Mucosa of descending colon (tissue), 3 donors: ENCODE measurements at places on chromosomes 7 and 10. TPM values are rescaled to one million over a fixed set of nuclear protein-coding genes. Genes with fewer than 3 reads are reported as not detected.
A peak's percentile ranks its signal among the peaks of the same experiment; 100 is the strongest.

Gene ZNF467
- total RNA-seq, result 19.5 TPM

Gene GIMAP2
- total RNA-seq, result 8.3 TPM

Gene PURB
- 18.5 TPM for total RNA-seq

Gene TMEM273
- total RNA-seq, result 12.7 TPM

Gene C10orf105
- 0.10 TPM for total RNA-seq

Gene CYP3A5
- total RNA-seq, result 179 TPM

Gene ABCC2
- 0.69 TPM for total RNA-seq

Gene BTBD16
- 0.26 TPM for total RNA-seq

Gene BMPER
- total RNA-seq, result 2.0 TPM

Gene FMC1
- total RNA-seq, result 12.3 TPM

Gene MBLAC1
- total RNA-seq, result 2.5 TPM

- no peak for DNase-seq
These were observed 120.7 kb upstream of the FAM3C start for GRCh38 chr7:121516821-121517220.

- DNase-seq, result no peak
These were observed 390.8 kb downstream of the POM121L12 start for GRCh38 chr7:53426145-53426750.

DNA sequence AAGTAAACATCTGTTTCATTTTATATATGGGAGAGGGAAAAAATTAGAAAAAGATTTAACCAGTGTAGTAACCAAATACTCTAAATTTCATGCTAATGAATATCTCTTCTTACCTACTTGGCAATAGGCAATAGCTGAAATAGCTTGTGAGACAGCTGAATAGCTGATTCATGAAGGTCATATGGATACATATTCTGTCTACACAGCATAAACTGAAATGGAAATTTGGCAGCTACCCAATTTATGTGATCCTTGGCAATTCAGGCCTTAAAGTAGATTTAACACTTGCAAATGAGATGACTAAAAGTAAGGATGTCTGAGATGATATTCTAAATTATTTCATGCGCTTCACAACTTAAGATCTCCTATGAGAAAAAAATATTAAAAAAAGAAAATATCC lies 261.2 kb upstream of the SEMA3A start:
- no peak for DNase-seq

DNA sequence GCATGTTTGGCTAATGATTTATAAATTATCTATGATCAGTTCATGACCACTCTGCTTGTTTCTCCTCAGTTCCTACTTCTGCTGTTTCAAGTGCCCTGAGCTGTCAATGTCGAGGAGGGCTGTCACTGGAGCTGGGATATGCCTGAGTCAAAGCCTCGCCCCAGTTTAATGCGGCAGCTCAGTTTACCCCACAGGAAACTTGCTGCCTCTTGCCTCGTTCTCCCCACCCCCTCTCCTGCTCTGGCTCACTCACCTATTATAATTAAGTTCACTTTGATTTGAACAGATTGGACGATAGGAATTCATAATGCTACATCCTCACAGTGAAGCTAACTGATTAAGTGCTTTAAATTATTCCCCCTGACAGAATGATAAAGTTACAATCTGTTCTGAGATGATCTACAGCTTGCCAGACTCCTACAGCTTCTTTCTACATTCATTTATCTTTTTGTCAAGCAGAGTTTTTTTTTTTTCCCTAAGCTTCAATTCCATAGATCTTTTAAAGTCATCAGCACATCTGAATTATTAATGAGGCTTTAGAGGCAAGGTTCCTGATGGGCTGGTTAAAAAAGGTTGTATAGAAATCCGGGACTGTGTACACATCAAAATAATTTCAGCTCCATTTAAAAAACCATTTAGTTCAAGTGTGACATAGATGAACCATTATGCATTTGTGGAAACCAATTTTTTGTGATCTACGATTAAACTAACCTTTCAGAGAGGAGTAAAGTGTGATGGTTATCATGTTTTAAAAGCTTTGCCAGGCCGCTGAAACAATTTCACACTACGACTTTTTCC lies 758.3 kb downstream of the KCNMA1 start:
- DNase-seq, result no peak

- peak; percentile 79 for DNase-seq
These were observed at the start of gene HOXA6 for GRCh38 chr7:27147199-27148030. TSS of gene HOXA6 (minus strand) at chr7:27147774. CDS start at chr7:27147749, 25 bp downstream.

DNA sequence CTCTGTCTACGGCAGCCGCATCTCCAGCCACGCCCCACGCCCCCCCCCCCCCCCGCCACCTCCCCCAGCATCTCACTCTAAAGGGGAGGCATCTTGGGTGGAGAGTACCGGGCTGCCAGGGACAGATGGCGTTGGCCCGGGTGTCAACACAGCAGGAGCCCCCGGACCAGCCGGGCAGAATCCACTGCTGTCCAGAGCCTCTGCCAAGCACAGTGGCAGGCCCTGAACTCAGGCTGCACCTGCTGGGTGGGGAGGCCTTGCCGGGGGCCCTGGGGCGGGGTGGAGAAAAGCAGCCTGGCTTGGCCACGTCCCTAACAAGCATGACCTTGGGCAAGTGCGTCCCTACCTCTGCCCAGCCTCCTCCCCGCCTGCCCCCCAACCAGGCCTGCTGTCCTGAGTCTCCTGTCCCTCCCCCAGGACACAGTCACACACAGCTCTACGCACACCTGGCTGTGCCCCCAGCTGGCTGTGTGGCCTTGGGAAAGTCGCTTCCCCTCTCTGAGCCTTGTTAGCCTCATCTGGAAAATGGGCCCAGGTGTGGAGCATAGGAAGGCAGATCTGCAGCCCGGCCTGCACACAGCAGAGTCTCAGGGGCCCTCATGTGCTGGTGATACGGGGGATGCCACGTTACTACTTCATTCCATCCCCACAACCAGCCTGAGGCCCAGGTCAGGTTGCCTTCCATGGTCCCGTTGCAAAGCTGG lies 45.2 kb downstream of the MICALL2 start:
- peak; percentile 45 for DNase-seq

DNA sequence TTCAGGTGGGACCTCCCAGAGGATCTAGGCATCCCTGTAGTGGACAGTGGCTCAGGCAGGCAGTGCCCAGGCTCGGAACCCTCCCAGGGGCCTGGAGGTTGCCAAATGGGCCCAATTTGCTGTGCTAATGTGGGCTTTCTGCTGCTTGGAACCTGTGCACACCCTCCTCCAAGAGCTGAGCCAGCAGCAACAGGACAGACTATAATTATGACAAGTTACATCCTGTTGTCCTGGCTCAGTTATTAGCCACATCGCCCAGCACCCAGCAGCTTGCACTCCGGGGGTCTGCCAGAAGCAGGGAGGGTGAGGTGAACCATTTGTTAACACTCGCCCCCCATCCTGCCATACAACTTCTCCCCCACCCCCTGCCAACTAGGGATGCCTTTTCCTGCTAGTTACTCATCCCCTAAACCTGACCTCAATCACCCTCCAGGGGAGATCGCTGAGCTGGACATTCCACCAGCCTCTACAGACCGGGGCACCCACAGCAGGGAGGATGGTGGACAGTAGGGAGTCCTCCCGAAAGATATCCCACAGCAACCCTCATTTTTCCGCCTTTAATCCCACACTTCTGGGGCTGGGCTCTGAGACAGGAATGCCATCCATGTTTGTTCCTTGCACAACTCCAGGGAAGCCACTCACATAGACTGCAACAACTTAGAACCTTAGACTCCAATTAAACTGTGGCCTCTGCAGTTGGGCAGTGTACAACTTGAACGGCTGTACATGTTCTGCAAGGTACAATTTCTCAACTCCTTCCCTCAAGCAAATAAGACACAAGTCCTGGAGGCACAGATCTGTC lies 7.9 kb upstream of the MYL10 start:
- DNase-seq, result no peak

GRCh38 chr10:69254877-69255276 lies 23.4 kb upstream of the HK1 start:
- DNase-seq, result no peak

DNA sequence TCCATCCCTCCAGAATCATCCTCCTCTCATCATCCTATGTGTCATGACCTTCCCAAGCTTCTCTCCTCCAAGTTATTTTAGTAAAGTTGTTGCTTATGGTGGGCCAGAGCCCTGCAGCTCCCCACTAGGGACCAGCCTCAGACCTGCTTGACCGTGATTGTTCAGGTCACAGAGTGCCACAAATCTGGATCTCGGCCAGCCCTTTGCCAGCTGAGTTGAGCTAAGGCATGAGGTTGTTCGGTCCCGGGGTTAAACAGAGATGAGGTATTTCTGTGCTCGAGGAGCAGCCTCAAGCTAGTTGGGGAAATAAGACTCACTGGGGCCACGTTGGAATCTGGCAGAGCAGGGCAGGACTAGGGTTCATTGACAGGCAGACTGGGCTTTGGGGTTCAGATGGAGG lies 66.3 kb upstream of the PPIF start:
- no peak for DNase-seq

- no peak for DNase-seq
These were observed 59.9 kb upstream of the GLCCI1 start for GRCh38 chr7:7908622-7909145.

- DNase-seq, result no peak
These were observed 6.8 kb upstream of the TAS2R60 start for GRCh38 chr7:143436325-143436946.

DNA sequence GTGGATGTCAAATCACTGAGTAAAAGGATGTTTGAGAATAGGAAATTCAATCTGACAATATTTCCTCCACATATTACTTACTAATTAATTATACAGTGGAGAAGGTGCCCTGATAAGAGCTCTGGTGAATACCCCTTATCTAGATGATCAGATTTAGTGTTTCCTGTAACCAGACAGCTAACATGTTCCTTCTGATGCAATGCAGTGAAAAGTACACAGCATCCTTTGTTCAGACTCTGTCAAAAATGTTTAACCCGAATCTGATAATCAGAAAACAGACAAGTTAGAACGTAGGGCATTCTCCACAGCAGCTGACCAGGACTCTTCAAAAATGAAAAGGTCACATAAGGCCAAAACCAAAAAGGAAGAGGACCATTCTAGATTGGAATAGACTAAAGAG lies 46.2 kb downstream of the WDR11 start:
- no peak for DNase-seq

GRCh38 chr7:31371621-31372020 lies 31.1 kb upstream of the NEUROD6 start:
- DNase-seq, result no peak

GRCh38 chr10:122375679-122376160 lies 1.2 kb downstream of the PLEKHA1 start:
- DNase-seq, result no peak

DNA sequence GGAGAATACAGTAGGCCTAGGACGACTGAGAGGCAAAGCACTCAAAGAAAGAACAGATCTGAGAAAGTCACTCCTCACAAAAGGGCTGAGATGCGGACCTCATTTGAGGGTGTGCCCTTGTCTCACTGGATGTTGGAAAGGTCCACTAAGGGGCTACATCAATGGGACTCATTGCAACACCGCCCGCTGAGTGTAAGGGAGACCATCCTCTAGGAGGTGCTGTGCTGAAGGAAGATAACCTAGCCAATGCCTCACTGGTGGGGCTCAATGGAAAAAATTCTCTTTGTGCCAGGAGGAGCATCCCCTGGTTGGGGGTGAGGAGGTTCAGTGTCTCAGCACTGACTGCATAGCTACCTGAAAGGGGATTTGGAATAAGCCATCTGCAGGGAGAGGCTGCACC lies 758.7 kb upstream of the CELF2 start:
- no peak for DNase-seq

DNA sequence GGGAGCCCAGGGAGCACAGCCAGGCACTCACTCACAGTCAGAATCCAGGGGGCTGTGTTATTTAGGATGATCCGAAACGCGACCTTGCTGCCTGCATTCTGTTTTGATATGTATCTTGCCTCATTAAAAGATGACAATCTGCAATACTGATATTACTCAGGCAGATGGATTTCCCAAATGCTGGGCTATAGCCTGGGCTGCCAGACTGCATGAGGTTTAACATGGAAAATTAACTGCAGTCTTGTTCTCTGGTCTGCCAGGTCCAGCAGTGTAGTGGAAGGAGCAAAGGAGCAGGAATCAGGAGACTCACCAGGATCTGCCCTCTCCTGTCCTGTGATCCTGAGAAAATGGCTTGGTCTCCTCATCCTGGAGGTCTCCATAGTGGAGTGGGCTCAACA lies 258.1 kb downstream of the PAXIP1 start:
- no peak for DNase-seq

DNA sequence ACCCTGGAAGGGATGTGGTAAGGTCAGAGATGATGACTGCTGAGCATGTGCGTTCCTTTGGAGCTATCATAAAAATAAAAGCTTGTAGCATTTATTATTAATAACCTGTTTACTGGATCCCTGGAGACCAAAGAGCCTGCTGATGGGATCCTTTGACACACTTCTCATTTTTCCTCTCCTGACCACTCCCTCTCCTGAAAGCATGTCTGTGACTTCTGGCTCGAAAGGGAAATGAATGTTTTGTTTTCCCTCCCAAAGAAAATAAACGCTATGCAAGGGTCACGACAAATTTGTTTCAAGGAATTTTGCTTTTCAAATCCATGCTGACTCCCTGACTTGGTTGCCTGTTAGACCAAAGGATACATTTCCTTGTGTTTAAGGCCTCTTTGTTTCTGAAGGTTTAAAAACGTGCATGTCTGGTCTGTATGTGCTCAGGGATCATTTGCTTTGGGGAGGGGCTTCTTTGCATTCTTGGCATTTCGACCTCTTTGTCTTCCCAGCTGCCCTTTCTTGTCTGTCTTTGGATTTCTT lies 185.1 kb upstream of the AGK start:
- DNase-seq, result no peak

- DNase-seq, result no peak
These were observed 33.2 kb downstream of the DLG5 start for GRCh38 chr10:77893386-77893785.

DNA sequence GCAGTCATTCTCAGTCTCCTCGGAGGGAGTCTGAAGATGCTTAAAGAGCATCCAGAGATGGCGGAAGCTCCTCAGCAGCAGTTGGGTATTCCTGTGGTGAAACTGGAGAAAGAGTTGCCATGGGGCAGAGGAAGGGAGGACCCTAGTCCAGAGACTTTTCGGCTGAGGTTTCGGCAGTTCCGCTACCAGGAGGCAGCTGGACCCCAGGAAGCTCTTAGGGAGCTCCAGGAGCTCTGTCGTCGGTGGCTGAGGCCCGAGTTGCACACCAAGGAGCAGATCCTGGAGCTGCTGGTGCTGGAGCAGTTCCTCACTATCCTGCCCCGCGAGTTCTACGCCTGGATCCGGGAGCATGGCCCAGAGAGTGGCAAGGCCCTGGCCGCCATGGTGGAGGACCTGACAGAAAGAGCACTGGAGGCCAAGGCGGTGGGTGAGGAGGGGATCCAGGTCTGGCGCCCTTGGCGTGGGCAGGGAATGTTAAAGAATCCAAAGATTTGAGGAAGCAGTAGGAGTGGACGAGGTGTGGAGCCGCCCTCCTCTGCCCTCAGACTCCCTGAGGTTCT lies 2.9 kb downstream of the ZSCAN25 start:
- DNase-seq, result no peak

DNA sequence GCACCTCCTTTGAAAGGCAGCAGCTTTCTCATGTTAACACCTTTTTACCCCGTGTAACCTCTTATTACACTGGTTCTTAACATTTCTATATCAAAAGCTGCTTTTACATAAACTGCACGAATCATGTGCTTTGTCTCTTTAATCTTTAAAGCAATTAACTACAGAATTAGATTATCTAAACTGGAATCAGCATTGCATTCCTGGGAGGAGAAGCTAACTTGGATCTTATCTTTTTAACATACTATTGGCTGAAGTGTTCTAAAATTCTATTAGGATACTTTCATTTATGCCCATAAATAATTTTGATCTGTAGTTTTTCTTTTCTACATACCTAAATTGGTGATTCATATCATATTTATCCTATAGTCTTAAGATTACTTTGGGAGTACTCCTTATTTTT lies 428.4 kb upstream of the IGFBP3 start:
- DNase-seq, result no peak

GRCh38 chr7:66250711-66251110 lies 45.6 kb downstream of the TPST1 start:
- DNase-seq, result no peak
